ENCODE measurements at places on chromosomes 1 and 21.

- DNase-seq = no peak
These were observed 2.0 kb upstream of the RAB7B start for GRCh38 chr1:206005234-206005633.

- peak; percentile 23 for DNase-seq
These were observed 213.5 kb downstream of the LYPLAL1 start for GRCh38 chr1:219387211-219387610.

GRCh38 chr1:33096363-33097005 is 15.5 kb downstream of the AZIN2 start:
- no peak for DNase-seq

GRCh38 chr1:234543442-234544086 is 64.6 kb upstream of the TARBP1 start:
- no peak for DNase-seq

GRCh38 chr1:224678168-224678567 is 62.1 kb downstream of the CNIH3 start:
- no peak for DNase-seq

- DNase-seq = no peak
These were observed 26.5 kb downstream of the PHTF1 start for GRCh38 chr1:113732802-113733201.

Measured in NCI-H774 (cell line).